Esophagus squamous epithelium (tissue), 5 donors: ENCODE measurements at places on chromosomes 2 and 18. TPM values are rescaled to one million over a fixed set of nuclear protein-coding genes. Genes with fewer than 3 reads are reported as not detected.

- no peak for DNase-seq
Measured at GRCh38 chr18:57461652-57462269, 26.6 kb downstream of the ONECUT2 start.

DNA sequence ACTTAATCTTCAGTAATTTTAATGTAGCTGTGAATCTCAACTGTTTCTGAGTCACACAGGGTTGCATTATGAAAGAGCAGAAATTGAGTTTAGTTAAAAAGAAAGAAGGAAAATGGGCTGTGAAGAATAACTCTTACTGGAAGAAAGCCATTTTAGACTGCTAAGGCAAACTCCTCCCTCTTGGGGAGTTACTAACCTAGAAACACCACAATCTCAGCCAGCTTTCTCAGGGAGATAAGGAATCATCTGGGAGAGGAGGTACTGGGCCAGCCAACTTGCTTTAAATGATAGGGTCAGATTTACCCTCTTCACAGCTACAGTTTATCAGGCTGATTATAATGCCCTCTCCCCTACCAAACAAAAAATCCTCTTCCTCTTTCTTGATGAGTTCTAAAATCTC is 119.5 kb downstream of the CCDC148 start:
- DNase-seq = no peak

DNA sequence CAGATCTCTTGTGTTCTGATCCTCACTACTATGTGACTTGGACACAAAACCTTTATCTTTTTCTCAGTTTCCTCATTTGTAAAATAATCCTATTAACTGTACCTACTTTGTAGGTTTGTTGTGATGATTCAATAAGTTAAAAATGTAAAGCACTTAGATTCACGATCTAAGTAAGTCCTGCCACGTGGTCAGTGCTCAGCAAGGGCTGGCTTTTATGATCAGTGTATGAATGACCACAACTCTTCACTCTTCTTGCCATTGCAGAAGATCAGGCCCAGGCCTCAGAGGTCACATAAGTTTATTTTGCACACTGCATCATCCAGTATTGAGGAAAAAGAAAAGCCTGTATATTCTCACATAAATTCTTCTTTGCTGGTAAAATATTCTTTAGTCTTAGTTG is 1192.5 kb upstream of the ACVR2A start:
- DNase-seq = no peak

Gene GTF2A1L
- total RNA-seq = 4.0 TPM

DNA sequence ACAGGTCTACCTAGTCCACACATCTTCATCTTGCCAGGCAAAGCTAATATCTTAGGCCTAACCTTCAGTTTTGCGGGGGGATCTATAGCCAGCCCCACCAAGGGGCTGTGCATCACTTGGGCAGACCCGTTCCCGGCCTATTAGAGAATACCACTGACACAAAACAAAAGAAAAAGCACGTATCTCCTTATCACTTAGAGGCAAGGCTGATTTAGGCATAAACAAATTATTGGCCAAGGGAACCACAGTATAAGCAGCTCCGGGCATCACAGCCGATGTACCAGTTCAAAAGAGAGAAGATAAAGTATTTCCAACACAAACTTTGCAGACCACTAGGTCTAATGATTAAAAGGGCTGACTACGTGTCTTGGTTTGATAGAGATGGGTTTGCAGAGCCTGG is 248.0 kb downstream of the TCF4 start:
- DNase-seq = no peak

GRCh38 chr18:56789889-56790180 is 138.7 kb downstream of the WDR7 start:
- DNase-seq = no peak

Gene PDE1A
- 2.3 TPM for total RNA-seq

- DNase-seq = no peak
Measured at GRCh38 chr18:39751161-39751560, 2185.6 kb upstream of the CELF4 start.

DNA sequence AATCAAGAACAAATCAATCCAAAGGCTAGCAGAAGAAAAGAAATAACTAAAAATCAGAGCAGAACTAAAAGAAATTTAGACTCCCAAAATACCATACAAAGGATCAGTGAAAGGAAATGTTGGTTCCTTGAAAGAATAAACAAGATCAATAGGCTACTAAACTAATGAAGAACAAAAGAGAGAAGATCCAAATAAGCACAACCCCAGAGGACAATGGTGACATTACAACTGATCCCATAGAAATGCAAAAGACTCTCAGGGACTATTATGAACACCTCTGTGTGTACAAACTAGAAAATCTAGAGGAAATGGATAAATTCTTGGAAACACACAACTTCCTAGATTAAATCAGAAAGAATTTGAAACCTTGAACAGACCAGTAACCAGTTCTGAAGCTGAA is 1186.9 kb downstream of the LRP1B start:
- no peak for DNase-seq

GRCh38 chr2:162989507-162989906 is 150.9 kb upstream of the KCNH7 start:
- no peak for DNase-seq

Gene PAX8
- total RNA-seq = 2.7 TPM

Gene RAB17
- total RNA-seq = 11.1 TPM

Gene SNTG2
- total RNA-seq = 1.7 TPM
